ENCODE measurements at places on chromosomes 2 and 18.

- no peak for DNase-seq
These were observed 104.9 kb downstream of the MYO3B start for GRCh38 chr2:170282851-170283250.

DNA sequence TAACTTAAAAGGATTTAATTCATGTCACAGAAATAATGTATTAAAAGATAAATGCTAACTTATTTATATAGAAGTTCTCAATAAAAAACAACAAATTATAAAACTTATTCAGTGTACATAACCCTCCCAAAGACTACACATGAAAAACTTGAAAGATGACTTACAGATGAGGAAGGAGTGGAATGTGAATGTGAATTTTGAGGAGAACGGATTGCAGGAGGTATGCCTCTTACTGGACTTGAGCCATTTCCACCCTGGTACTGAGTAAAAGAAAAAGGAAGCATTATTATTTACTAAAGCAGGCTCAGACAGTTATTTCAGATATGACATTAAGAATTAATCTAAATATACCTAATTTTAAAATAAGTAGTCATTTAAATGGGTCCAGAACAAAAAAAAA lies 104.4 kb downstream of the TLK1 start:
- no peak for DNase-seq

- no peak for DNase-seq
These were observed 476.7 kb downstream of the TXNL1 start for GRCh38 chr18:56161566-56162260.

GRCh38 chr2:55109219-55109891 lies 59.1 kb upstream of the RTN4 start:
- DNase-seq: no peak

DNA sequence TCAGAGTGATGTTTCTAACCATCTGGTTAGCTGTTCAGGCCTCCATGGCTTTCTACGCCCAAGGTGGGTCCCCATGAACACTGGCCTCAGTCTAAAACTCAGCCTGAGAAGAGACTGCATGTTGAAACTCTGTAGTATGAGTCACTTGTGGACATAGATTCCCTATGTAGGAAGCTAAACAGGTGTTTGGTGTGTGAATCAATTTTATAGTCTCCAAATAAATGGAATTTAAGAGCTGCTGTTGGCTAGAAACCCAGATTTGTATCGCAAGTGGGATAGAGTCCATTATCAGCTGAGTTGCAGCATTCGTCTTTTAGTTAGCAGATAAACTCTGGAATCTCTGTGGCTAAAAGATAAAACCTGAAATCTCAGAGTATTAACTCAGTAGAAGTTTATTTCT lies 131.4 kb downstream of the KCNS3 start:
- DNase-seq: no peak

GRCh38 chr2:216373896-216374295 lies 1.6 kb upstream of the MARCHF4 start:
- no peak for DNase-seq

GRCh38 chr2:68937346-68938055 lies 15.2 kb downstream of the GKN2 start:
- DNase-seq: no peak

DNA sequence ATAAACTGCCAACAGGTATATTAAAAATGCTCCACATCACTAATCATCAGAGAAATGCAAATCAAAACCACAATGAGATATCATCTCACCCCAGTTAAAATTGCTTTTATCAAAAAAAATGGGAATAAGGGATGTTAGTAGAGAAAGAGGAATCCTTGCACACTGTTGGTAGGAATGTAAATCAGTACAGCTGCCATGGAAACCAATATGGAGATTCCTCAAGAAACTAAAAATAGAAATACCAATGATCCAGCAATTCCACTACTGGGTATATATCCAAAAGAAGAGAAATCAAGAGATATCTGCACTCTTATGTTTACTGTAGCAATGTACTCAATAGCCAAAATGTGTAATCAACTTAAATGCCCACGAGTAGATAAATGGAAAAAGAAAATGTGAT lies 40.6 kb downstream of the ZRANB3 start:
- no peak for DNase-seq

- DNase-seq: no peak
These were observed 314.0 kb upstream of the FAM98A start for GRCh38 chr2:33913071-33913616.

GRCh38 chr2:152015552-152015951 lies 83.3 kb downstream of the CACNB4 start:
- no peak for DNase-seq

DNA sequence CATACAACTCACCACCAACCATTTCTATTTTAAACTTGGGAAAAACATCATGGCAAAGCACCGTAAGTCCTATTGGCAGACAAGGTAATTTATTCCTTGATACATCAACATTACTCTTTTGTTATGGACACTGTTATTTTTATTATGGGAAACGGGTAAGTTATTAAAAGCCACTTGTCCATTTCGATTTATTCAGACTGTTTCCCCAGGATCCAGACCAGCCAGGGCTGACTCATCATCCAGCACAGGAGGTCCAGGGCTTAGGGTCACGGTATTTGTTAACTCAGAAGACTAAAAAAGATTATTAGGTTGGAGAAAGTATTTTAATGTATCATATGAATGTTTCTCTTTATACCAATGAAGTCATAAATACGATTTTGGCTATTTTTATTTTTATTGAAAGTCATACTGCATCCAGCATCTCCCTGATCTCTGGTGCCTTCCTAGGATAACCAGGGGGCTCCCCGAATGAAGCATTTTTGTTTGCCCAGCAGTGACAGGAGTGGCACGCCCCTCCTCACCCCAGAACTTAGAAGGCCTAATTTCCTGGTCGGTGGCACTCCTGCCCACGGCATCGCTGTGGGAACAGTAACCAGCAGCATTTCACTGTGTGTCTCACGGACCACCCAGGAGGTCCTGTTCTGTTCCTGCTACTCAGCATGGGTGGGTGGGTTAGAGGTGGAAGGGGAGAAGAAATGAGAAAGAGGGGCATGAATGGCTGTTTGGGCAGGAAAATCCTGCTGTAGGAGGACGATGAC lies 446.1 kb downstream of the EIPR1 start:
- no peak for DNase-seq

DNA sequence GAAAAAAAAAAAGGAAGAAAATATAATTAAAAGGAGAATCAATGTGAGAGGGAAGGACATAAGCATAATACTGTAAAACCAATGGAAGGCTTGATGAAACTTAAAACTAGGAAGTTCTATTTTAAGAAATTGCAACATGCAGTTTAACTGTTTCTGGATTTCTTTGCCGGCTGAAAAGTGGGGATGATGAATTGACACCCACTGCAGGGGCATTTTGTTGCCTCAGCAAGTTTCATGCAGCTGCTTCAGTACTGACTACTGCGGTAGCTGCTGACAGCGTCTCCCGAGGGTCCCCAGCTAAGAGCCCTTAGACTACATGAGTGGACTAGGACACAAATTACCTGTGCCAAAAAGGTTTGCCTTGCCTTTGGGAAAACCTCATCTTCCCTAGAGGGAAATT lies 69.2 kb downstream of the B3GNT2 start:
- DNase-seq: no peak

DNA sequence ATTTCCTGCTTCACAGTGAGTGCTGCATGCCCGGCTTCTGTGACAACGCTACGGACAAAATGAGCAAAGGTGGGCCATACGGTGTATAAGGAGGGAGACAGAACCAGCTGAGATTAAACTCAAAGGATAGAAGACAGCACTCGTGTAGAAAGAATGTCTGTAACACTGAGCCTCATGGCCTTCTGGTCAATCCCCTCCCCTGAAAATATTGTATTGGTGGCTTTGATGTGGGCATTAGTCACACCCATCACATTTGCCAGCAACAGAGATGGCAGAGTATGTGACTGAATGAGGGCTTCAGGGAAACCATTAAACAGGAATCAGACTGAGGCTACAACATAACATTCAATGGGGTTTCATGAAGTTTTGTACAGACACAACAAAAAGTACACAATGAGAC lies 287.8 kb upstream of the CCDC68 start:
- DNase-seq: no peak

DNA sequence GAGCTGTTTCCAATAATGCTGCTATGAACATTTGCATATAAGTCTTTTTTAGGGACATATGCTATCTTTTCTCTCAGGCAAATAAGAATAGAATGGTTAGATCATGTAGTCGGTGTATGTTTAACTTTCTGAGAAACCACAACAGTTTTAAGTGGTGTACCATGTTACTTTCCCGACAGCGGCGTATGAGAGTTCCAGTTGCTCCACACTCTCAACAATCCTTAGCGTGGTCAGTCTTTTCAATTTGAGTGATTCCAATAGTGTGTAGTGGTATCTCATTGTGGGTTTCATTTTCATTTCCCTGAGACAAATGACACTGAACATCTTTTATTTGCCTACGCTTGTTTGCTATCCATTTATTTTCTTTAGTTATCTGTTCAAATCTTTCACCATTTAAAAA lies 149.5 kb downstream of the ACOXL start:
- DNase-seq: no peak

Data from CD8-positive, alpha-beta memory T cell (primary cell).